Vagina (tissue), 2 donors: ENCODE measurements at places on chromosomes 5 and 9. TPM values are rescaled to one million over a fixed set of nuclear protein-coding genes. Genes with fewer than 3 reads are reported as not detected.

DNA sequence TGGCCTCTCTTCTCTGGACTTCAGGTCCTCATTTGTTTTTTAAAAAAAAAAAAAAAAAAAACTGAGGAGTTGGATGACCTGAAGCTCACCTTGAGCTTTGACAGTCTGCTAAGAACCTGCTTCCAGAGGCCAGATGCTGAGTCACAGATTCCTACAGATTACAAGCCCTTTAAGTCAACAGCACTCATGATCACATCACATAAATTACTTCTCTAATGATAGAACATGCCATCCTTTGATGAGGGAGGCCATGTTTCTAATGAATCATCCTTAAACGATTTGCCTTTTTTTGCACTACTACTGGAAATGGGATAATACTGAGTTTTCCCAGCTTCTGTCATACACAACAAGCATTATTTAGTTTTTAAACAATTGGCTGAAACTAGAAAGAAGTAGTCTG, 34.2 kb upstream of the MYOT start:
- DNase-seq, result no peak
- H3K27ac ChIP-seq, result no peak overlapping the region
- H3K36me3 ChIP-seq, result no peaks in the 10 kb centered on the region
- peaks cover 25% of the 10 kb centered on the region for H3K4me1 ChIP-seq
- no peaks in the 10 kb centered on the region for H3K27me3 ChIP-seq

- H3K27me3 ChIP-seq, result no peaks in the 10 kb centered on the region
- peak; percentile 91 for DNase-seq
- peaks cover 47% of the 10 kb centered on the region for H3K4me1 ChIP-seq
- peak overlapping the region; percentile 91 for H3K27ac ChIP-seq
- H3K4me3 ChIP-seq, result no peak overlapping the region
- no peaks in the 10 kb centered on the region for H3K36me3 ChIP-seq
Measured at GRCh38 chr5:139635606-139636206, 12.4 kb upstream of the CXXC5 start.

DNA sequence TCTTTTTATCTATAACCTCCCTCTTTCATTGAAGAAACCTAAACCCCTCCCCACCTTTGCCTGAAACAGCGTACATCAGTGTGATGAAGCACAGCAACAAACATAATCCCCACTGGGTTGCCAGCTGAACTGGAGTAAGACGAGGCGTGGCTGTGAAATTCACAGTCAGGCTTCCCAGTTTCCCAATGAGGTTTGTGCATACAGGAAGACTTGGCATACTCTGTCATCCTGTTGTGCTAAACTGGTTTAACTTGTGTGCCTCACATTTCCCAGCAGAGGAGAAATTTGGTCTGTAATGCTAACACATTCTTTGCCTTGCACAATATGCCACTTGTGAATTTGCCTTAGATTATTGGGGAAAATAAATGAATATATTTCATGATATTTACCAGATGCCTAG, 121.5 kb downstream of the SV2C start:
- no peaks in the 10 kb centered on the region for H3K27me3 ChIP-seq
- no peak overlapping the region for H3K27ac ChIP-seq
- H3K4me1 ChIP-seq, result no peaks in the 10 kb centered on the region
- H3K4me3 ChIP-seq, result no peak overlapping the region

GRCh38 chr5:90944116-90944515, 385.5 kb downstream of the ADGRV1 start:
- peaks cover 15% of the 10 kb centered on the region for H3K4me1 ChIP-seq
- DNase-seq, result no peak
- no peaks in the 10 kb centered on the region for H3K27me3 ChIP-seq

- peaks cover 5% of the 10 kb centered on the region for H3K4me1 ChIP-seq
- no peaks in the 10 kb centered on the region for H3K27me3 ChIP-seq
- H3K27ac ChIP-seq, result no peak overlapping the region
Measured at GRCh38 chr9:126942399-126942798, 27.8 kb downstream of the RALGPS1 start.

GRCh38 chr9:89664896-89665329, 60.1 kb downstream of the GADD45G start:
- no peaks in the 10 kb centered on the region for H3K27me3 ChIP-seq
- no peak overlapping the region for H3K4me3 ChIP-seq
- no peaks in the 10 kb centered on the region for H3K36me3 ChIP-seq
- H3K4me1 ChIP-seq, result peaks cover 51% of the 10 kb centered on the region
- peak overlapping the region; percentile 54 for H3K27ac ChIP-seq

DNA sequence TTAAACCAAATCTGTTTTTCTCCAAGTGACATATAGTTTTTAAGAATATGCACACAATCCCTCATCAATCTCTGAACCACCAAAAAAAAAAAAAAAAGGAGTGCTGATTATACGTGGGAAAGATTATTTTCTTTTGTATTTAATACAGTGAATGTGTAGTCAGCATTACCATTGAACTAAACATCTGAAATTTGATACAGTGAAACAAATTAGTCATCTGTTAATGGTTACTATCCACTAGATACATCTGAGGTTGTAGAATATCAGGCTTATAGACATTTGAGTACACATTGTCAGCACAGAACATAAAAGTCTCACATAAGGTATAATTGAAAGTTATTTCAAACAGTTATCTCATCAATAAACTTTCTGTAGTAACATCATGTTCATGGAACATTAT, 87.0 kb downstream of the SLF1 start:
- H3K27me3 ChIP-seq, result no peaks in the 10 kb centered on the region
- no peak for DNase-seq
- H3K4me3 ChIP-seq, result no peak overlapping the region
- H3K27ac ChIP-seq, result no peak overlapping the region

DNA sequence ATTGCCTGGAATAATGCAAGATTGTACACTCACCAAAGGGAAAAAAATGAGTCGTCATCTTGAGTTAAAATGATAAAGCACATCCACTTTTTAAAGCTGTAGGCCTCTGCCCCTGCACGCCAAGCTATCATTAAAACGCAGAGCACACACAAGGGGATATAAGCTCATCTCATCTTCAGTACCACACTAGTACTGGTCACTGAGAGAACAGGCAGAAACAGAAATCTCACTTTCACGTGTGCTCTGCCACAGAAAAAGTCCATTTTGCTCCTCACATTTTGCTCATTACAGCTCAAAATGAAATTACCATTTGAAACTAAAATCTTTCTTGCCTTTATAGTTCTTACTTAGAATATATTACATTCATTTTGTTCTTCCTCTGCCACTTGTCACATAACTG, 99.2 kb upstream of the SLC30A5 start:
- H3K4me3 ChIP-seq, result no peak overlapping the region
- H3K27me3 ChIP-seq, result no peaks in the 10 kb centered on the region
- H3K4me1 ChIP-seq, result no peaks in the 10 kb centered on the region

IRX1 gene
- total RNA-seq, result not detected

TBC1D9B gene
- total RNA-seq, result 125 TPM

GPR151 gene
- not detected for total RNA-seq
